Activated naive CD4-positive, alpha-beta T cell (primary cell): ENCODE measurements at places on chromosomes 16 and 17.

- DNase-seq, result no peak
These were observed 14.9 kb downstream of the CMTM4 start for GRCh38 chr16:66681676-66682075.

- no peak for DNase-seq
These were observed 42.0 kb downstream of the FOXK2 start for GRCh38 chr17:82561429-82562035.

- DNase-seq, result no peak
These were observed 14.9 kb downstream of the IRF8 start for GRCh38 chr16:85913688-85914422.

- DNase-seq, result no peak
These were observed 438 bp downstream of the RTN4RL1 start for GRCh38 chr17:2024572-2025219.

- DNase-seq, result no peak
These were observed 55.7 kb upstream of the FBXO47 start for GRCh38 chr17:39022924-39023323.

DNA sequence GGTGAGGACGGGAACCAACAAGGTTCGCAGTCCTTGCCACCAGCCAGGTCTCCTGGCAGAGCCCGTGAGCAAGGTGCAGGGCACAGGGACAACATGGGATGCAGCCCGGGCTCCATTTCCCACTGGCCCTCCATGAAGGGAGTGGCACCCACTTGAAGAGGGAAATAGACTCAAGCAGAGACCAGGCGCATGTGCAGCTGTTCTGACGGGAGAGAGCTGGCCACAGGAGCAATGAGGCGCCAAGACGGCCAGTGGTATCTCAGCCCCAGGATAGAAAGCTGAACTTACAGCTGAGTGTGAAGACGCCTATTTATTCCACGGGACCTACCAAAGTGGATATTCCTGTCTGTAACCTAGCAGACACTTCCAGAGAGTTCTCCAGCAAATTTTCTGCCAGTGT, 8.2 kb upstream of the FOXJ1 start:
- DNase-seq, result no peak

GRCh38 chr17:74404218-74404617, 27.7 kb upstream of the GPRC5C start:
- no peak for DNase-seq

- DNase-seq, result no peak
These were observed 13.5 kb downstream of the G6PC1 start for GRCh38 chr17:42913981-42914617.

GRCh38 chr16:24070851-24071250, 185.3 kb upstream of the CACNG3 start:
- DNase-seq, result no peak

DNA sequence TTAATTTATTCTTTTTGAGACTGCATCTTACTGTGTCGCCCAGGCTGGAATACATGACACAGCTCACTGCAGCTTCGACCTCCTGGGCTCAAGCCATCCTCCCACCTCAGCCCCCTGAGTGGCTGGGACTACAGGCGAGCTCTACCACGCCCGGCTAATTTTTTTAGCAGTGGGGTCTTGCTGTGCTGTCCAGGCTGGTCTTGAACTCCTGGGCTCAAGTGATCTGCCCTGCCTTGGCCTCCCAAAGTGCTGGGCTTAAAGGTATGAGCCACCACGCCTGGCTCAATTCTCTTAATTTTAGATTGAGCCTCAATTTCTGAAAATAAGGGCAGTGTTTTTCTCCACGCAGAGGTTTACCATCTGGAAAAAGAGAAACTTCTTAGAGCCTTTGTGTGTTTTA, 41.1 kb downstream of the ZNF750 start:
- DNase-seq, result no peak

DNA sequence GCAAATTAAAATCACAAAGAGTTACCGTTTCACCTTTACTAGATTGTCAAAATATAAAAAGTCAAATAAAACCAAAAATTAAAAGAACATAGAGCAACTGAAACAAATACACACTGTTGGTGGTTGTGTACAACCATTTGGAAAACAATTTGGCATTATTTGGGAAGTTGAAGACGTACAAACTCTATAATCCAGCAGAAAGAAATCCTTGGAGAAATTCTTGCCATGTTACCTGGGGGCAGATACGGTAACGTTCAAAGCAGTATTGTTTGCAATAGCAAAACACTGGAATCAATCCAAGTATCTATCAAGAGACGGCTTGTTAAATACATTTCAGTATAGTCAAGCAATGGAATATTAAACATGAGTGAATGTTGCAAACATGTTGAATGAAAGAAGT, 56.7 kb downstream of the TBX4 start:
- no peak for DNase-seq

DNA sequence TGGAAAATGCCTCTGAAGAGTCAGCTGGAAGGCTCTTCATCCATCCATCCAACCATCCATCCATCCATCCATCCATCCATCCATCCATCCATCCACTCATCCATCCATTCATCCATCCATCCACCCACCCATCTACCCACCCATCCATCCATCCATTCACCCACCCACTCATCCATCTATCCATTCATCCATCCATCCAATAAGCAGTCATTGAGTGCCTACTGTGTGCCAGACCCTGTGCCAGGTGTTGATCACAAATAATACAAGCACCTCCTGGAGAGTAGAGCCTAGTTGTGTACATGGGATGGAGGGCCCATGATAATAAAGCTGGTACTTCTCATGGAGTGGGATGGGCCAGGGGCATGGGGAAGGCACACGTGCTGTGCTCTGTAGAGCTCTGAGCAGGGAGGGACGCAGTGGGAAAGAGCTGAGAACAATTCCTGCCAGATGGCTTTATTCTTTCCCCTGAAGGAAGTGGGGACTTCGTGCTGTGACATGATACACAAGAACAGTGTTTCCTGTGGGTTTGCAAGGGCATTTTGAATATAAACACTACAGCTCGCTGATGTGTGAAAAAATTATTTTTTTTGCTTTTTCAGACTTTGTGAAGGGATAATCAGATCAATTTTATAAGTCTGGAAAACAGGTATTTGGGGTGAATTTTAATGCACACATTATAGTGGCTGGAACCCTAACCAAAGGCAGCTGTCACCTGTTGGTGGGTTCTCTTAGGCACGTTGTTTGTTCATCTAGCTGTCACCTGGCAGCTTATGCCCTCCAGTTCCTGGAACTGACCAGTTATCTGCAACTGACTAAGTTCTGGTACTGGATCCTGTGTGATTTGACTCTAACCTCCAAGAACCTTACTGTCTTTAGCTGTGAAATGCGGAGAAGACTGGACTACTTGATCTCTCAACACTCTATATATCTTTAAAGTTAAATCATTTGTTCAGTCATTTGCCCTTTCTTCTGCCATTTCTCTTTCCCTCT, 61.3 kb downstream of the PRKCB start:
- no peak for DNase-seq

GRCh38 chr17:61658183-61658582, 67.2 kb upstream of the NACA2 start:
- no peak for DNase-seq

GRCh38 chr16:17408955-17409441, 61.8 kb downstream of the XYLT1 start:
- DNase-seq, result no peak

- no peak for DNase-seq
These were observed 182 bp downstream of the RPL26 start for GRCh38 chr17:8382880-8383142.

GRCh38 chr16:67967958-67968399, 458 bp downstream of the SLC12A4 start:
- DNase-seq, result no peak

- no peak for DNase-seq
These were observed 126.6 kb upstream of the SDK2 start for GRCh38 chr17:73770849-73771229.

DNA sequence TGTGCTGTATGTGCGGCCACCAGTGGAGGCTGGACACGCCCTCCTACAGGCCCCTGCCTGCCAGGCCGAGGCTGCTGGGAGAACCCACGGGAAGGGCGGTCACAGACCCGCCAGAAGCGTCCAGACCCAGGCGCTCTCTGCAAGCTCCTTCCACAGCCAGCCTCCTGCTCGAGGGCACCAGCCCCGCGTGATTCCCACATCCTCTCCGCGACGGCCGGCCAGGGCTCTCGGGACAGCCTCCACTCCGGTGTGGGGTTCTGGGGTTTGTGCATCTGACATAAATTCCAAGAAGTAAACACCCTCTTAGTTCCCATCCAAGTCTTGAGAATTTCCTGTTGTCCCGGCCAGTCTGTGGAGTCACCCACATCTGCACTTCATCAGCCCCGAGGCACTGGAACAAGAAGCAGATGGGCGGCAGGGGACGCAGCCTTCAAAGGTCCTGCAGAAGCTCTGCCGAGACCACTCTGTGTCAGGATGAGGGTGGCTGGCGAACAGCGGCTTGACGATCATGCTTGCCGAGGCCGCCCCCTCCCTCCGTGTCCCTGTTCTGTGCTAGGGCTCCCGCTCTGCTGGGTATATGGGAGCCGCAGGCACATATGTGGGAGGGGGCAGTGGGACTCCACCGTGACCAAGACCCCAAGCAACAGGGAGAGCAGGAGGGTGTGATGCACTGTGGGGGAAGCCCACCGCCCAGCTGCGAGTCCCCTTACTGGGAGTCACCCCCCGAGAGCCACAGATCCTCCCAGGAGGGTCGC, 2.4 kb upstream of the TMEM204 start:
- DNase-seq, result no peak

- DNase-seq, result no peak
These were observed 2.4 kb upstream of the SLC5A10 start for GRCh38 chr17:18949566-18949965.

DNA sequence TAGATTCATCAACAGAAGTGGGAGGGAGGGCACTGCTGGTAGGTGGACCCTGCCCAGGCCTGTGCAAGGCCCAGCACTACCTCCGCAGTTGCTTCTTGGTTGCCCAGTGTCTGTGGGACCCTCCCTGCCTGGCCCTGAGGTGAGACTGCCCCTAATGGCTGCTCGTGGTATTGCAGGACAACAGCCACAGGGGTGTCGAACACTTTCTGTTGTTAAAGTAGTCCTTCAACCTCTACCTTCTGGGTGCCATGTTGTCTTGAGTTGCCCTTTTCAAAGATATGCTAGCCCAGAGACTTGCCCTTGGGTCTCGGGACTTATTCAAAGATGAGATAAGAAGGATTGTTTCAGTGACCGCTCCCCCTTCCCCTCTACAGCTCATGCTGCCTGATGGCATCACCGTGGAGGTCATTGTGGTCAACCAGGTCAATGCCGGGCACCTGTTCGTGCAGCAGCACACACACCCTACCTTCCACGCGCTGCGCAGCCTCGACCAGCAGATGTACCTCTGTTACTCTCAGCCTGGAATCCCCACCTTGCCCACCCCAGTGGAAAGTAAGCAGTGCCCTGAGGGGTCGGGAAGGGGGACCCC, 29.1 kb downstream of the AKAP1 start:
- DNase-seq, result peak; percentile 17

GRCh38 chr16:9008601-9009260, 45.0 kb upstream of the USP7 start:
- DNase-seq, result peak; percentile 62

DNA sequence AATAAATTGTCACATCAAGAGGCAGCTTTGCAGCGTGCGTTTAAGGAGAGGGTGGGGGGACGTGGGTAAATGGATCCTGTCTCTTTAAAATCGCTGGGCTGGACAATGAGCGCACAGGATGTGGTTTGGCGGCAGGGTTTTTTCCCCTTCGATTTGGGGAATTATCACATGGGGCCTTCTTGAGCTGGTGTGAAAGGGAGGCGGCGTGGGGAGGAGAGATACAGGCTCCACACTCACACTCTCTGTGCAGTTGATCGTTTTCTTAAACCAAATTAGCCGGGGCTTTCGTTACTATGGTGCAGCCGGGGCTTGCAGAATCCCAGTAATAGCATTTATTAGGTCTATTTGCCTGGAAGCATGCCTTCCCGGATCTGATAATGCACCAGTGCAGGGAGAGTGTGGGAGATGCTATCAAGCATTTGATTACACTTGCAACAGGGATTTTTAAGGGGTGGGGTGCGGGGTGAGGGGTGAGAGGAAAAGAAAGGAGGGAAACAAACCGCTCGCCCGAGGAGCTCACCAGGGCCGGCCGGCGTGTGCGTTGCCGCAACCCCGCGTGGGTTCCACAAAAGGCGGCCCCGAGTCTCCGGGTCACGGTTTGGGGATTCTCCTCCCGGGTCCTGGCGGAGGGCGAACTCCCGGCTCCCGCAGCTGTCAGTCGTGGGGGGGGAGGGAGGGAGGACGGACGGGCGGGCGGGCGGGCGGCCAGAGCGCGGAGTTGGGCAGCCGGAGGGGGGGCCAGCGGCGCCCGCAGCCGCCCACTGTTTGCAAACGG, 58.8 kb upstream of the GSE1 start:
- peak; percentile 21 for DNase-seq

- no peak for DNase-seq
These were observed 27.0 kb downstream of the ZFPM1 start for GRCh38 chr16:88479793-88480760.

DNA sequence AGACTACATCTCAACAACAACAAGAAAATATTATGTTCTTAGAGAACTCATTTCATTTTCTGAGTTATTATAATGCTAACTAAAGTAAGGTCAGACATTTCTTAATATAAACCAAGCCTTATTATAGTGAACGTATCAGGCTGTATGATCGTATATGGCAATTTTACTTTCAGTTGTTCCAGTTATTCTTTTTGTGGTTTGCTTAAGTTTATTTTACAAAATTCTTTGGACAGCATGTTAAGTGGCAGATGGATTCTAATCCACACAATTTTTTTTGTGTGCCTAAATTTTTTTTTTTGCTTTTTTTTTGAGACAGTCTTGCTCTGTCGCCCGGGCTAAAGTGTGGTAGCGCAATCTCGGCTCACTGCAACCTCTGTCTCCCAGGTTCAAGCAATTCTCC, 59.0 kb downstream of the VMP1 start:
- no peak for DNase-seq

DNA sequence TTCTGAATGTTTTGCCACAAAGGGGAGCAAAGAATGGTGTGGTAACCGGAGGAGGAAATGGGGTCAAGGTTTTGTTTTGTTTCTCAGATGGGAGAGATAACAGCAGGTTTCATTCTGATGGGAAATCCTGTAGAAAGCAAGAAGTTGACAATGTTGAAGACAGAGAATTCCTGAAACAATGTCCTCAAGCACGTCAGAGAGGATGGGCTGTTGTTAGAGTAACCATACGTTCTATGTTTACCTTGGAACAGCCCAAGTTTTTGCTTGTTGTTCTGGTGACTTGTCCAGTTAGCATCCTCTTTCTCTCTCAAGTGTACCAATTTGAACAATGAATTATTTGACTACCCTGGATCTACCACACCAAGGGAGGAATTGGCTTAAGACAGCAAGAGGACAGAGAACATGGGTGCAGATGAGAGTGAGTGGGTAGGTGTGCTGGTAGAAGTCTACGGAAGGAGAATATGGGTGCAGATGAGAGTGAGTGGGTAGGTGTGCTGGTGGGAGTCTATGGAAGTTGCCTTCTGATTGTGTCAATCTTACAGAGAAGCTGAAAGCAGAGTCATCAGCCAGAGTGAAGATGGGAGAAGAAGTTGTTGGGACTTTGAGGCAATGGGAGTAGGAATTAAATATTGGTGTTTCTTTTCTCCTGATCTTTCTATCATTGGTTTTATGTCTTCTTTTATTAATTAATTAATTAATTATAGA, 14.8 kb upstream of the NSRP1 start:
- DNase-seq, result no peak
